Glutamatergic neuron (in vitro differentiated cells): ENCODE measurements at places on chromosomes 2 and 18. TPM values are rescaled to one million over a fixed set of nuclear protein-coding genes. Genes with fewer than 3 reads are reported as not detected.

DNA sequence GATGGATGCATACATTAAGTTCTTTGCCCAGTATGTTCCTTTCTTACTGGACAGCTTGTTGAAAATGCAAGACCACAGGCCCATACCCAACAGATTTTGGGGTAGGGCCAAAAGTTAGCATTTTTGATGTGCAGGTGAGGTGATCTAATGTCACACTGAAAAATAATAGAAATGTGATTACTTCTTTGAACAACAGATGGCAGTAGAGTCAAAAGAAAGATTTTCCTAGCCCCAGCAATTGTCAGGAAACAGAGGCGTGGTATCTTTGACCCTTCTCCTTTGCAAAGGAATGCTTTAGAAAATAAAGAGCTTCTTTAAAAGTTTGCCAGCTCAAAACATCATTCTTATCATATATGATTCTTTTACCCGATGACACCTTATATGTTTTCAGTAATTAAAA is 343.6 kb upstream of the SYT4 start:
- no peak for DNase-seq

Gene RAD51AP2
- not detected for total RNA-seq

Gene KRTCAP3
- 4.2 TPM for total RNA-seq

Gene HK2
- total RNA-seq: 8.1 TPM

Gene DNAJC5G
- not detected for total RNA-seq

GRCh38 chr2:152092095-152092494 is 6.7 kb downstream of the CACNB4 start:
- DNase-seq: no peak
